ENCODE measurements at places on chromosomes 12 and 14. TPM values are rescaled to one million over a fixed set of nuclear protein-coding genes. Genes with fewer than 3 reads are reported as not detected.

GRCh38 chr12:77610446-77610845, 220.2 kb upstream of the NAV3 start:
- DNase-seq: no peak

- no peak for DNase-seq
These were observed 18.6 kb downstream of the JDP2 start for GRCh38 chr14:75446447-75446846.

GRCh38 chr12:21998295-21998694, 47.7 kb upstream of the CMAS start:
- DNase-seq: no peak

- no peak for DNase-seq
These were observed 697 bp upstream of the DNAJC14 start for GRCh38 chr12:55829967-55830600.

The CAPS2 gene
- total RNA-seq: 15.7 TPM

The RGS6 gene
- 0.02 TPM for total RNA-seq

- DNase-seq: peak; percentile 52
These were observed 42.5 kb downstream of the SMIM41 start for GRCh38 chr12:52121824-52122539.

DNA sequence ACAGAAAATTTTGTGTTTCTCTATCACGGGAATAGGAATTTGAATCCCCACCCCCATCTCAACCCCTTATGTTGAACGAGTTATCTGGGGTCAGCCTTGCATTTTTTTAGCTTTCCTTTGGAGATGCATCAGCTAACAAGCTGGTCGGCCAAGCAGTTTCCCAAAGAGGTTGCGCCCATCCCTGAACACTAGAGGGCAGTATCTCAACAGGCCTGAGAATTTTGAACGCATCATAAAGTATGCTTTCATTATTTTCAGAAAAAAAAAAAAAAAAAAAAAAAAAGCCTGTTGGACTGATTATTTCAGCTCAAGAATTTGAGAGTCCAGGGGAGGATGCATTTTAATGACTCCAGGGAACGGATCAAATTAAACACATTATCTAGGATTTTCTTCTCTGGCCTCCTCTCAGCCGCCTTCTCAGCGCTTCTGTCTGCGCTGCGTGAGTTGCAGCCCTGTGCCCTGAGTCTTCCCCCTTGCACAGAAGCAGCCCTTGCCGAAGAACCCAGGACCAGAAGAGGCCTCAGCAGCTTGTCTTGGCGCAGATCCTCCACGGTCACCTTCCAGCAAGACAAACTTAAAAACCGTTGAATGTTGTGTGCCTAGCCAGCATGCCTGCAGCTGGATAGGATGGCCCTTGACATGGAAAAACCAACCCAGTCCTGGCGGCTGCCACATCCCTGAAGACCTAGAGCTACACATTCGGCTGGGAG, 76.6 kb upstream of the GZMB start:
- DNase-seq: peak; percentile 52

DNA sequence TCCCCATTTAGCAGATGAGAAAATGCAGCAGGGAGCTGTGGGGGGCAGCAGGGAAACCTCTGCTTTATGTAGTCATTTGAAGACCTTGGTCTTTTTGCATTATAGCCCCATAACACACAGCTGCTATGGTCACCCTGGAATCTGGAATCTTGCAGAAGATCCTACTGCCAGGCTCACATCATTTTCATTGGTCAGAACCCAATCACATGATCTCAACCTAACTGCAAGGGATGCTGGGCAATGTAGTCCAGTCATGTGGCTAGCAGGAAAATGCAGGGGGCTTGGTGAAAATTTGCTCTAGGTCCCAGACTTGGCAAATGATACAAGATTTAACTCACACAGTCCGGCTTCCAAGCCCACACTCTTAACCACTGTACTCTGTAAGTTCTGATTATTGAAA, 1028.7 kb downstream of the AACS start:
- no peak for DNase-seq

DNA sequence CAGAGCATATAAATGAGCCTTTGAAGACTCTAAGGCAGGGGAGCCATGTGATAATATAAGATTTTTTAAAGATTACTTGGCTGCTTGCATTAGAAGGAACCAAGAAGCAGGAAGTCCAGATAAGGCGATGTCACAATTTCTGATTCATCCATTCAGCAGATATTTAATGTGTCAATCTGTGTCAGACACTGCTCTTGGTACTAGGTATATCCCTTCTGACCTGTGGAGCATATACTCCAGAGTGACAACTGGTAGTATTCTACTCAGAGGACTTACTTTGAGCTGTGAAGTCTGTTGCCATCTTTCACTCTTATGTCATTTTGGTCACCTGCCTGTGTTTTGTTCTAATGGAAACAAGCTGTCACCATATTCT, 10.7 kb downstream of the EID3 start:
- DNase-seq: no peak

The LUM gene
- 18.5 TPM for total RNA-seq

DNA sequence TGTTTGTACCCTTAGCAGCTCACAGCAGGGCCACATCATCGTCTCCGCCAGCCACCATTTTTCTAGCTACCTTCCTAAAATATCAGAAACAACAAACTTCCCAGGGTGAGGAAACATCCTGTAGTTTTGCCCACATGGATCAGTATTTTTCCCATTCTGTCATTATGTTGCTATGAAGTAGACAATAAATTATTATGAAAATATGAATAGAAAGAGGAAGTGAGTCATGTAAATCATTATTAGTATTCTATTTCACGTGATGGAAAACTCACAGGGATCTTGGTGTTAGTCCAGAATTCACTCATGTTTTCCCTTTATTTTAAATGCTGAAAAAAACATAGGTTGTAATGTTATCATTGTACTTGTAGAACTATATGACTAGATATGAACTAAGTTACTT, 319.4 kb downstream of the SYT1 start:
- no peak for DNase-seq

DNA sequence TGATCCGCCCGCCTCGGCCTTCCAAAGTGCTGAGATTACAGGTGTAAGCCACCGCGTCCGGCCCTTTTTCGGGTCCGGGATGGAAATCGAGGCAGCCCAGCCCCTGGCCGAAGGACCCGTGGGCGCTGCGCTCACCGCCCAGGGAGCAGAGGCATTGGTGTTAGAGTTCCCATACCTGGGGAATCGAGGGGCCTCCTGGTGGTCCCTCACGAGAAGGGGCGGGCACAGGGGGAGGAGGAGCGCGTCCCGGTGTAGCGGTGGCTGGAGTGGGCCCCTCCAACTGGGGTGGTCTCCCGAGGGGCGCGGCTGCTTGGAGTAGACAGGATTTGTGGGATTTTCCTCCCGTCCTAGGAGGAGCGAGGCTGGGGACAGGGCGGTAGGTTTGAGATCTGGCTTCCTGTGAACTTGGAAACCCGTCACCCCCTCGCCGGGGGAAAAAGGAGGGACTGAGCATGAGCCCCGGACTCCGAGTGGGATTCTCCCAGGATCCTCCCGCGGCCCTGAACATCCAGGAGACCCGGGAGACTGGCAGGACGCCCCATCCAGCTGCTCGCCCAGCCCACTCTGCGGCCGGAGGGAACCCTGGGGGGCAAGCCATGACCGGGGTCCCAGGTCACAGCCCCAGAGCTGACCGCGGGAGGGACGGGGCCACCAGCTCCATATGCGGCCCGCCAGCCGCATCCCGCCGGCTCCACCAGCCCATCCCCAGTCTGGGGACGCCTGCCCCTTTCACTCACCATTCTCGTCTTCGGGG, 70.9 kb downstream of the ASCL4 start:
- no peak for DNase-seq
